NCI-H446 (cell line): ENCODE measurements at places on chromosomes 4 and X.

- no peak for DNase-seq
Measured at GRCh38 chr4:3869661-3870566, 103.7 kb downstream of the ADRA2C start.

- no peak for DNase-seq
Measured at GRCh38 chr4:78031417-78031950, 25.6 kb upstream of the FRAS1 start.

- no peak for DNase-seq
Measured at GRCh38 chr4:13539619-13540445, 4.5 kb downstream of the NKX3-2 start.

GRCh38 chr4:58653251-58653650 lies 1543.1 kb upstream of the IGFBP7 start:
- no peak for DNase-seq

DNA sequence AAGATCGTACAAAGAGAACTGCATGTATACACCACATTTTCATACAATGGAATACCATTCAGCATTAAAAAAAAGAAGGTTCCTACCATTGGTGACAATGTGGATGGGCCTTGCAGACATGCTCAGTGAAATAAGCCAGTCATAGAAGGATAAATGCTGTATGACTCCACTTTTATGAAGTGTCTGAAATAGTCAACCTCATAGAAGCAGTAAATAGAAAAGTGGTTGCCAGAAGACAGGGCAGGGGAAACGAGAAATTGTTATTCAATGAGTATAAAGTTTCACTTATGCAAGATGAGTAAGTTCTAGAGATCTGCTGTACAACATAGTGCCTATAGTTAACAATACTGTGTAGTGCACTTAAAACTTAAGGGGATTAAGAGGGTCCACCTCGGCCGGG lies 257.5 kb upstream of the FTHL17 start:
- DNase-seq, result no peak

DNA sequence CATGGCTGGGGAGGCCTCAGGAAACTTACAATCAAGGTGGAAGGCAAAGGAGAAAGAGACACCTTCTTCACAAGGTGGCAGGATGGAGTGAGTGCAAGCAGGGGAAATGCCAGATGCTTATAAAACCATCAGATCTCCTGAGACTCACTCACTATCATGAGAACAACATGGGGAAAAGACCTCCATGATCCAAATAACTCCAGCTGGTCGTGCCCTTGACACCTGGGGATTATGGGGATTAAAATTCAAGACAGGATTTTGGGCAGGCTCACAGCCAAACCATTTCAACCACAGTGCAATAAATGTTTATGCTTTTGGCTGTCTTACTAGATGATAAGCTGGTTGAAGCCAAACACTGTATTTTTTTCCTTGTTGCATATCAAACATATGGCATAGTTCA lies 1112.4 kb downstream of the STIM2 start:
- no peak for DNase-seq

DNA sequence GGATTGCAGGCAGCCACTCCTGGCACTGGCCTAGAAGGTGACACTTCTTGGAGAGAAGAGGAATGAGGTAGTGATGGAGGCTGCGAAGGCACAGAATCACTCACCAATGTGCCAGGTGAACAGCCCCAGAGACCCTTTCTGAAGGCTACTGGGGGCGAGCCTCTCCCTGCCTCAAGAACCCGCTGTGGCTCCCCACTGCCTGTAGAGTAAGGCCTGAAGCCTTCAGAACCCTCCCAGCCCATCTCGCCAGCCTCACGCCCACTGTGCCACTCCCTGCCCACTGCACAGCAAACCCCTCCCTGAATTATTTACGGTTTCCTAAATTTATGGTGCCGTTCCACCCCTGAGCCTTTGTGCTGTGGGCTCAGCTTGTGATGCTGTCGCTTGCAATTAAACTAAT lies 24.2 kb upstream of the SORCS2 start:
- DNase-seq, result no peak

DNA sequence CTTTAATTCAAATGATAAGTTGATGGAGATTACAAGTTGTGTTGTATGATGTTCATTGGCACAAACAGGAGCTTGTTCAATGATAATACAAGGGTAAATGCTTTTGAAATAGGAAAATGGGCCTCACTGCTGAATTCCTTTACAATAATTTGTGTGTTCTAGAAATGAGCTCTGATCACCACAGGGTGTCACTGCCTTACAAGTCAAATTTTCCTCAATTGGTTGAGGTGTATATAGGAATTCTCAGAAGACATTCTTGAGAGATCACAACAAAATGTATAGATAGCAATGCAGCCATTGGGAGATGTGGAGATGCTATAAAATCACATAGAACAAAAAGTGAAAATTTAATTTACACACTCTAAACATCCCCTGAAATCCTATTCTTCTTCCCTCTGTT lies 49.6 kb downstream of the KLF8 start:
- DNase-seq, result peak; percentile 1

DNA sequence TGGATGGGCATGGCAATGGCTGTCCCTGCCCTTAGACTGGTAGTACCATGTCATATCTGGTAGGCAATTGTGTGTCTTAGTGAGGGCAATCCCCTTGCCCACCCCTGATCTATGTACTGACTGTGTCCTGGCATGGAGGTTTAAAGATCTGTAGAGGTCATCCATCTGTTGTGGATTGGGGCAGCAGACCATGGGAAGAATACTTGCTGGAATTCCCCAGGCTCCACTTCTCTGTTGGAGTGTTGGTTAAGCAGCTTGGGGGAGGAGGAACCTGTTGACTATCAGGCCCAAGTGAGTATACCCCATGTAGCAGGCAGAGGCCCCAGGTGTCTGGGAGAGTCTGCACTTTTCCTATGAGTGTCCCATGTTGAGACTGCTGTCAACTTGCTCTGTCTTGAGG lies 246.7 kb upstream of the DIPK2B start:
- DNase-seq, result no peak

DNA sequence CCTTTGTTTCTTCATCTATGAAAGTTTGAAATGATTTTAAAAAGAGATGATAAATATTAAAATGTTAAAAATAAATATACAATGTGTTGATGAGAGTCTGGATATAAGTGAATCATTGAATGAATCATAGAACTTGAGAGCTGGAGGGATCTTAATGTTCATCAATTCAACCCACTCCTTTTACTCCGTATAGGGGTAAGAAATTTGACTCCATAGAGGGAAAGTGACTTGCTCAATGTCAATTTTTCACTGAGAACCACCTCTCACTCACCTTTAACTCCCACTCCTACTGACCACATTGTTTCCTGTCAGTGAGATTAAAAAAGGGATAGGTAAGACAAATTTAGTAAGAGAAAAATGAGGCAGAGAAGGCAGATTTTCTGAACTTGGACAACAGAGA lies 557.2 kb upstream of the GRIA3 start:
- no peak for DNase-seq

DNA sequence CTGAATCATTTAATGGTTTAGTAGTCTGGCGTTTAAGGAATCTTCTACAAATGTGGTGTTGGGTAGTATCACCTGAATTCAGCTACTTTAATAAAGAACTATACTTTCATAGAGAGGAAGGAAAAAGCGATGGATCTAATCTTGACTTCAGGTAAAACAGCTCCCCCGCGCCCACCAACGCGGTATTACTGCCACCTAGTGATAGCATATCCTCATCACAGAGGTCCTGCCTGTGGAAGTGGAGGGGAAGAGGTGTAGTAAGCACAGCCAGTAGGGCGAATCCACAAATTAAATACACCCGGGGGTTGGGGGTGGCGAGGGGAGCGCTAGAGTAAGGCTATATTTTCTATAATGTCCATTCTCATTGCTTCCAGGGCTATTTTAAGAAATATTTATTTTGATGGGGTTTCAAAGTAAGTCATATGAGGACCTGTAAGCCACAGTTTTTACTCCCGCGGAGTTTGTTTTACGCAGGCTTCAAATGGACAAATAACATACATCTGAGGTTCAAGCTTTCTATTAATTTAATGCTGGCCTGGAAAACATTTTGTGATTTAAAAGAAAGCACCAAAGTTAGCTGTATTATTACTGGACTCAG lies 8.3 kb upstream of the DAPP1 start:
- no peak for DNase-seq

- no peak for DNase-seq
Measured at GRCh38 chr4:7062816-7063215, 5.0 kb downstream of the GRPEL1 start.

DNA sequence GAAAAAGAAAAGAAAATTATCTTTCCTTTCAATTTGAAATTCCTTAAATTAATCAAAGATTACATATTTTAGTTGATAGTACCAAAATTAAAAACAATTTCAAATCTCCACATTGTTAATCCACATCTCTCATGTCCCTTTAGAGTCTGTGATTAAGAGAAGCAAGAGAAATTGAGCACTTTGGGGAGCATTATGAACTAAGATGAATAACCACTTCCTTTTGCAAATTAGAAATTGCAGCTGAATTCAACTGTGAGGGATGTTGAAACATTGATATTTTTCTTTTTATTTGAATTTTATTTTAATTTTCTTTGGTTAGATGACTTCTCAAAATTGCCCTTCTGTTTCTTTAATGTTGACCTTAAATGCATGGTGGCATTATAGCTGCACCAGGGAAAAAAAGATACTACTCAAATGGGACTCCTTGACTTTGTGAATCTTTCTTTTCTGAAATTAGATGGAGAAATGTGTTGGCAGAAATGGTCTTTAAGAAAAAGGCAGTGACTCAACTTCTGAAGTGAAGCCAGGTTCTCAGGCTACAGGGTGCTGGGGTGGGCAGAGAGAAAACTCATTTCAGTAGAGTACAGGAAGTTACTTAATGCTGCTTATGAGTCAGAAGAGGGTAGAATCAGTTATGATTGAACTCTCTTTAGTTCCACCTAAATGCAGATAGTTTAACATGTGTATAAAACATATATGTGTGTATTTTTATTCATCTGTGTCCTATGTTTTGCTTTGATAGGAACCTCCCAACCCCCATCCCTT lies 92.0 kb upstream of the TNIP3 start:
- DNase-seq, result no peak

GRCh38 chr4:140742838-140743193 lies 13.4 kb downstream of the TBC1D9 start:
- DNase-seq, result no peak

DNA sequence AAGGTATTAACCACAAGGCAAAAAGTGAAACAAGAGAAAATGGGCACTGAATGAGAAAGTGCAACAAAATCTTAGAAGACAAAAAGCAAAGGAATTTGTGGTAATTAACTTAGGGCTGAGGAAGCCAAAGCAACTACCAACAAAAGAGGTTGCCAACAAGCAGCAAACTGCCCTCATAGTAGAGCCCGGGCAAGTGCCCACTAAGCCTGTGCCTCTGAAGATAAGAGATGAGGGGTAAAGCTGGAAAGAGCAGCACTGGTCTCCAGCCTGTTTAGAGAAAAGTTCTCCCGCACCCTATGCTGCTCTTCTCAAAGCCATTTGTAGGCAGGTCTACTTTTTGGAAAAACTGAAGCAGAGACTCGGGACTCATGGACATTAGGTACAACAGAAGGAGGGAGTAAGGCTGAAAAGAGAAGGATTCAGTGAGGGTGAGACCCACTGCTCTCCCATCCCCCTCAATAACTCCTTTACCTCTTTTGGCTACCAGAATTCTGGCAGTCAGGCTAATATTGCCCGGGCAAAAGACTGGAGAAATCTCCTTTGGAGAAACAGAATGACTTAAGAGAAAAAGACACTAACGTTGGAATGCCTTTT lies 29.6 kb upstream of the KCNE5 start:
- DNase-seq, result no peak

DNA sequence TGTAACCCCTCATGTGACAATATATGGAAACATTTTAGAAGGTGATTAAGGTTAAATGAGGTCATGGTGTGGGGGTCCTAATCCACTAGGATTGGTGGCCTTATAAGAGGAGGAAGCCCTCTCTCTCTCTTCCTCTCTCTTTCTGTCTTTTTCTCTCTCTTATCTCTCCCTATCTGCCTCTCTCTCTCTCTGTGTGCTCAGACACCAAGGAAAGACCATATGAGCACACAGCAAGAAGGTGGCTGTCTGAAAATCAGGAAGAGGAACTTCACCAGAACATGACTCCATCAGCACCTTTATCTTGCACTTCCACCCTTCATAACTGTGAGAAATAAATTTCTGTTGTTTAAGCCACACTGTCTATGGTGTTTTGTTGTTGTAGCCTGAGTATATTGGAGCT lies 1472.2 kb downstream of the PCDH7 start:
- no peak for DNase-seq

GRCh38 chr4:60617731-60618130 lies 582.4 kb upstream of the ADGRL3 start:
- no peak for DNase-seq

- no peak for DNase-seq
Measured at GRCh38 chrX:11109968-11110367, 1.2 kb upstream of the HCCS start.

DNA sequence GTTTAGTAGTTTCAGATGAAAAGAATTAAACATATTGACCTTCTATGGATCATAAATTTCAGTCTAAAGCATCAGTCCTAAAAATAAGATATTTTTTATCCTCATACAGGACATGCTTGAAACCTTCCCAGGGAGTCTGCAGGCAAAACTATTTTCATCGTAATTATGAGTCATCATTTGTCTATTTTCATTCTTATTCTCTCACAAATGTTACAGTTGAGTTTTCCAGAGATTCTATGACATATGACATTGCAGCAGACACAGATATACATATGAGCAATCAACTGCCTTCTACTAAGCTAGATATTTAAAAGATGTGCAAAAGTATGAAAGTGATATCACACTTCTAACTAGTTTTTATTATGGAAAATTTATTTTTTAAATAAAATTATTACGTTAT lies 398.0 kb downstream of the MAGEB5 start:
- DNase-seq, result no peak

GRCh38 chrX:21838937-21839333 lies 482 bp upstream of the MBTPS2 start:
- peak; percentile 45 for DNase-seq

GRCh38 chrX:129719931-129720530 lies 18.7 kb upstream of the XPNPEP2 start:
- no peak for DNase-seq

DNA sequence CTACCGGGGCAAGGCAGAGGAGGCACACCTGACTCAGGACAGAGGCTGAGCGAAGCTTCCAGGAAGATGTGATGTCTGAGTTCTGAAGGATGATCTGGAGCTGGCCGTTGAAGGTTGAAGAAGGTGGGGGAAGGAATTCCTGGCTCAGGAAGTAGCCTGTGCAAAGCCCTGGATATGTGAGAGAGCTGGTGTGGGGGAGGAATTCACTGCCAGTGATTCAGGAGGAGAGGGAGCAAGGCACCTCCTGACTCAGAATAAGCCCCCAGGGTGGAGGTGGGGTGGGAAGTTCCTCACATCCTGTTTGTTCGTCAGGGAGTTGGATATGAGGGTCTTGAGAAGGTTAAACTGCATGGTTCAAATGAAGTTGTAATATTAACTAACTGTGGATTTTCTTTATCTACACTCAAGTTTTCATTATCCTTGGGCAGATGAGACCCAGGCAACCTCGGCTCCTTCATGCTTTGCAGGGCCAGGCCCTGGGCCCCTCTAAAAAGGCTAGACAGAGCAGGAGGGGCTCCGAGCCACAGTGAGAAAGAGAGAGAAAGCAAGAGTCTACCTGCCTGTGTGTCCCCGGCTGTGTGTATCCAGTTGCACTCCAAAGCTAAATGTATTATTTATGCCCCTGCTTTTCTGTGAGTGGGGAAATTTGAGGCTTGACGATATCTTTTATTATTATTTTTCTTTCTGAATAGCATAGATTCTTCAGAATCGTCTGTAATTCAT lies 7.1 kb downstream of the NHSL2 start:
- no peak for DNase-seq

GRCh38 chr4:2768124-2768523 lies 12.0 kb upstream of the TNIP2 start:
- no peak for DNase-seq
